ENCODE measurements at places on chromosomes 1 and 21.

DNA sequence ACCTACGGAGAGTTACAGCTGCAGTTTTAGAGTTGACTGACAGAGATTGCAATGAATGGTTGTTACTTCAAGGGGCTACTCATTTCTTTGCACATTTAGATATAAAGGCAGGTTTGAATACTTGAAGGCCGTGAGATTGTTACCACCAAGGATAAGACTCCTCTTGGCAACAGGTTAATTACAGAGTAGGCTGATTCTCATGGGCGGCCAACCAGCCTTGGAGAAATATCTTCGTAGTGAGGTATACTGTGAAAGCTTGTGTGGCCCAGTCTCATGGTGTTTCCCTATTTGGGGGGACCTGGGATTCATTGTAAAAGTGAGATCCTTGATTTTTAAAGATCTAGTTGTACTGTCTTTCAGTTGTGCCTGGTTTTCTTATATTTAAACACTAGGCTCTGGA lies 103.2 kb upstream of the OLFM3 start:
- no peaks in the 10 kb centered on the region for H3K27me3 ChIP-seq
- H3K4me1 ChIP-seq: no peaks in the 10 kb centered on the region
- no peak overlapping the region for H3K4me3 ChIP-seq
- ATAC-seq: no peak

DNA sequence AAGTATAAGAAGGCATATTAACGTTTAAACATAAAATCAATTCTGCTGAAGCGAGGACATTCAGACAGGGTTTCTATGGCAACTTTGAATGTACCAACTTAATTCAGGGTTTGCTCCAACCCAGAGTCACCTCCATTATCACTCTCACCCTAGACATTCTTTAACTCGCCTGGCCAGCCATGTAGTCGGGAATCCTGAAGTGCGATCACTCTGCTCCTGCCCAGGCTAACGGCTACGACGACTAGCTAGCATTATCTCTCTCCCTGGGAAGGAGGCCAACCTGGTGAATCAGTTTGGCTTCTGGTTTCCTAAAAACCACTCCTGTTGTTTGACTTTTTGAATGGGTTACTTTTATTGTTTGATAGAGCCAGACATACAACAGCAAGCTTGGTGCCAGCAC lies 38.9 kb upstream of the ZBTB18 start:
- H3K27ac ChIP-seq: no peak overlapping the region
- no peaks in the 10 kb centered on the region for H3K4me1 ChIP-seq
- H3K4me3 ChIP-seq: no peak overlapping the region
- no peaks in the 10 kb centered on the region for H3K36me3 ChIP-seq
- H3K27me3 ChIP-seq: peaks cover 10% of the 10 kb centered on the region

GRCh38 chr1:65393928-65394327 lies 26.5 kb upstream of the LEPR start:
- no peaks in the 10 kb centered on the region for H3K4me1 ChIP-seq
- H3K36me3 ChIP-seq: no peaks in the 10 kb centered on the region
- H3K4me3 ChIP-seq: no peak overlapping the region
- H3K27ac ChIP-seq: no peak overlapping the region
- no peaks in the 10 kb centered on the region for H3K27me3 ChIP-seq

DNA sequence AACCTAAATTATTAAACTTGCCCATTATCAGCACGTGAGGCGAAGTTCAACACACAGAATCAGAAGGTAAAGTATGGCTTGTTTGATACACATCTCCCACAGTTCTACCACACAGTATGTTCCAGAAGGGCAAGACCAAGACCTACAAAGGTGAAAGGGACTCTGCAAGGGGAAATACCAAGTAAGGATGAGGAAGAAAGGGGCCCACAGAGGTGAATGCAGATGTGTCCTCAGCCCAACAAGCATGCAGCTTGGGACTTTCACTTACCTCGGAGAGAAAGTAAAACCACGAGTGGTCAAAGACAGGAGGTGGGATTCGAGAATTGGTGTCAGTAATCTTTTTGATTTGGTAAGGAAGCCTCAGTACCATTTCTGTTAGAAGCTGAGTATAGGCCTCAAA lies 85.8 kb downstream of the UBR4 start:
- H3K4me3 ChIP-seq: no peak overlapping the region
- ATAC-seq: no peak
- H3K27ac ChIP-seq: no peak overlapping the region
- H3K27me3 ChIP-seq: no peaks in the 10 kb centered on the region
- H3K4me1 ChIP-seq: no peaks in the 10 kb centered on the region
- peaks cover 47% of the 10 kb centered on the region for H3K36me3 ChIP-seq

- no peak for ATAC-seq
- H3K4me1 ChIP-seq: no peaks in the 10 kb centered on the region
- H3K36me3 ChIP-seq: no peaks in the 10 kb centered on the region
Measured at GRCh38 chr21:27213303-27213702, 246.4 kb upstream of the ADAMTS5 start.

DNA sequence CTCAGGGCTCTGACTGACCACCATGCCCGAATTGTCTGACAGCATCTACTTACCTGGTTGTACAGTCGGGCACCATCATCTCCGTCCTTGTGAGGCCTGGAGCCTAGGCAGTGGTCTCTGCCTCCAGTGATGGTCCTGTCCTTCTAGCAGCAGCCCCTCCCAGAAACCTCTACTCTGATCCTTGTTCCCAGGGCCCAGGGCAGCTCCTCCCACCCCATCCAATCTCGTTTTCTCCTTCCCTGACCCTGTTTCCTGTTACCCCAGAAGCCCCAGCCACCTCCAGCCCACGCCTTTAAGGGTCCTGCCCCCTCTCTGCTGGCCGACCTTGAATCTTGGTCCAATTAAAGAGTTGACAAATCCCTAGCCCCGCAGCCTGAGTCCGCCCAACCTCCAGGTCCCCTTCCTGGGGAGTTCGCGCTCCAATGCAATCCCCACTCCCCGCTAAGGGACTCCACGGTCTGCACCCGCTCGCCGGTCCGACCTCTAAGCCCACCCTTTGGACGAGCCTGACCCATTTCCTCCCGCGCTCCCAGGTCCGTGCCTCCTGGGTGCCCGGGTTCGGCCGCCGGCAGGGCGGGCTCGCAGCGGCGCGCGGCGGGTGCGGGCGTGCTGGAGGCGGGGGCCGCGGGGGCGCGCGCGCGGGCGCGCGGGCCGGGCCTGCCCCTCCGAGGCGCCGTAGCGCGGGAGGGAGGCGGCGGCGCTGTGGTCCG lies at the start of gene B4GALT2:
Gene B4GALT2 (plus strand): TSS at position 660 of the 710 bp plus-strand sequence. CDS start 1,951 bp downstream, outside the sequence.
- H3K4me1 ChIP-seq: peaks cover 37% of the 10 kb centered on the region
- peak; percentile 35 for ATAC-seq
- H3K27ac ChIP-seq: peak within 1 kb of the TSS; percentile 67
- H3K4me3 ChIP-seq: peak within 1 kb of the TSS; percentile 88

- H3K4me3 ChIP-seq: no peak overlapping the region
- H3K36me3 ChIP-seq: no peaks in the 10 kb centered on the region
- no peak for ATAC-seq
- H3K27ac ChIP-seq: no peak overlapping the region
- no peaks in the 10 kb centered on the region for H3K4me1 ChIP-seq
Measured at GRCh38 chr1:33624991-33625870, 152.8 kb downstream of the ZSCAN20 start.
